ENCODE measurements at places on chromosomes 16 and 17.
A peak's percentile ranks its signal among the peaks of the same experiment; 100 is the strongest.

DNA sequence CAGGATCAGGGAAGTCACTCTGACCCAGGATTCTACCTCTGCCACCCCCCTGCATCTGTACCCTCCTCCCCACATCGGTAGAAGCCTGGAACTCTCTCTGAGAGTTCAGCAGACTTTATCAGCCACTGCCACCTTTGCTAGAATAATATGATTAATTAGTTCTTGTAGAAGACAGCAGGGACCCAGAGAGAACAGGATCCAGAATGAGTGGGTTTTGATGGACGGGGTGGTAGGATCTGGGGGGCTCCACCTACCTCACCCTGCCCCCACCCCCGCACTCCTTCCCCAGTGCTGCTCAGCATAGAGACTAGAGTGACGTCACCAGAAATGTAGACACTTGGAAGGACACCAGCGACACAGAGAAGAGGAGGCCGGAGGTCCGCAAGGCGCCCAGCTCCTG is 33.5 kb downstream of the ABCC6 start:
- H3K4me3 ChIP-seq: no peak overlapping the region
- no peak for ATAC-seq
- H3K27me3 ChIP-seq: no peaks in the 10 kb centered on the region
- no peak overlapping the region for H3K27ac ChIP-seq

GRCh38 chr17:77353684-77354419 is 213.1 kb downstream of the SEC14L1 start:
- H3K27ac ChIP-seq: peak overlapping the region; percentile 64
- H3K4me1 ChIP-seq: no peaks in the 10 kb centered on the region
- no peaks in the 10 kb centered on the region for H3K36me3 ChIP-seq
- H3K4me3 ChIP-seq: no peak overlapping the region
- H3K27me3 ChIP-seq: no peaks in the 10 kb centered on the region

DNA sequence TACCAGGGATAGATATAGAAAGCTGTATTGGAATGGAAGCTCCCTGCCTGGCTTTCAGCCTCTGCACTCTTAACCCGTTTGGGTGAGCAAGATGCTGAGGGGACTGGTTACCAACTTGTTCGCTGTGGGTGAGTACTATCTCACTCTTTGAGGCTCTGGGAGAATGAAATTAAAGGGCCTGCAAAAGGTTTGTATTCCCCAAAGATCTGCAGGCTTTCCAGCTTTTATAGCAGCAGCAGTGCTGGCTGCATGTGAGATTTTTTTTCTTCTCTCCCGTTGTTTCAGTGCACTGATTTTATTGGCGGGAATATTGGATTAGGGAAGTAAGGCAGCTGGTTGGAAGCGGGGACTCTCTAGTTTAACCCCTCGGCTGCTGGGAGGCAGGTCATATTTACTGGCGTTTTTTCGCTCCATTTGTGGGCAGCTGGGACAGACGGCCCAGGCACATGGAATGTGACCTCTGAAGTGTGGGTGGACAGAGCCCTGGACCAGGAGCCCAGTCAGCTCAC is 30.9 kb downstream of the C17orf75 start:
- no peak for ATAC-seq
- H3K4me3 ChIP-seq: peak overlapping the region; percentile 23
- H3K27ac ChIP-seq: no peak overlapping the region

DNA sequence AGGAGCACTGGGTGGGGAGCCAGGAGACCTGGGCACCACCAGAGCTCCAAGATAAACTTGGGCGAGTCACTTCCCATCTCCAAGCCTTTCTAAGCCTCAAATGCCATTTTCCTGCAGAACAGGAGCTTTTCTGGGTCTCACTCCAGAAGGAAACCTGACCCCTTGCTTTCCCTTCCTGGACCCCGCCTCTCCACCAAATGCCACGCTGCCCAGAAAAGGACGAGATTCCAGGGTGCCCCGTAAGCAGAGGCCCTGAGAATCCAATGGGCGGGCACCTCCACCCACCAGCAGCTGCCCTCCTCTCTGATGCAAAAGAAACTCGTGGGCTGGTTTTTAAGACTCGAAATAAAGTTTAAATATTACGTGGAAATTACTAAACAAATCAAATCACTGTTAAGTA is 31.3 kb downstream of the ZNF423 start:
- H3K4me3 ChIP-seq: no peak overlapping the region
- no peaks in the 10 kb centered on the region for H3K27me3 ChIP-seq
- no peak for ATAC-seq
- H3K27ac ChIP-seq: peak overlapping the region; percentile 49
- peaks cover 68% of the 10 kb centered on the region for H3K4me1 ChIP-seq

- ATAC-seq: no peak
- H3K27me3 ChIP-seq: peaks cover 15% of the 10 kb centered on the region
- H3K4me3 ChIP-seq: no peak overlapping the region
- H3K27ac ChIP-seq: no peak overlapping the region
These were observed 13.3 kb downstream of the GRB7 start for GRCh38 chr17:39751016-39751543.

DNA sequence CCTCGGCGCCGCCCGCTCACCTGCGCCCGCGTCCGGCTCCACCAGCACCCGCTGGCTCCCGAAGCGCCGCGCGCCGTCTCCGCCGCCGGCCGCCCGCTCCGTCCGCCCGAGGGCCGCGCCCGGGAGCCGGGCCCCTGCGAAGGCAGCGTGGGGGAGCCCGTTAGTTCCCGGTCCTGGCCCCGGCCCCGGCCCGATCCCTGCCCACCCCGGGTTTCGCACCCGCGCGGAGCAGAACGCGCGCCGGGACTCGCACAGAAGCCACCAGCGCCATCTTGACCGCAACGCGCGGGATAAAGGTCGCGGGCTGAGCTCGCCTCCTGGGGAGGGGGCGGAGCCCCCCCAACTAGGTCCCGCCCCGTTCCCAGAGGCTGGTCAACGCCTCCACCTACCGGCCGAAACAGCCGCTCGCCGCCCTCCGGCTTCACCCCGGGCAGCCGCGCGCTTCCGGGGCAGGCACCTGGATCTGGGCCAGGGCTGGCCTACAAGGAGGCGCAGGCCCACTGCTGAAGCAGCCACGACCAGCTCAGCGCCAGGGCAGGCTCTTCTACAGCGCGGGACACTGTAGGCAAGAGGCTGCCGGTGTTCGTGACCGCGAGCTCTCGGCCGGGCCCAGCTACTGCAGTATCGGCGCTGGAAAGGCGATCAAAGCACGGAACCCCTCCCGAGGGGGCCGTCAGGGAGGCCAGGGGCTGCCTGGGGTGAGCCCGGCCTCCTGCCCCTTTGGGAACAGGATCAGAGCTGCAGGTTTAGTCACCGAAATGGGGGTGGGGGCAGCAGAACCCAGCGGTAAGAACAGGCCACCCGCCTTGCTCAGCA is at the start of gene ECI1:
TSS of gene ECI1 (minus strand) at position 292 of the 816 bp plus-strand sequence. CDS start at position 271, 21 bp downstream.
- H3K27me3 ChIP-seq: no peaks in the 10 kb centered on the region
- peak within 1 kb of the TSS; percentile 66 for H3K4me3 ChIP-seq
- peaks cover 37% of the 10 kb centered on the region for H3K4me1 ChIP-seq
- H3K36me3 ChIP-seq: peaks cover 51% of the 10 kb centered on the region
- ATAC-seq: peak; percentile 98

DNA sequence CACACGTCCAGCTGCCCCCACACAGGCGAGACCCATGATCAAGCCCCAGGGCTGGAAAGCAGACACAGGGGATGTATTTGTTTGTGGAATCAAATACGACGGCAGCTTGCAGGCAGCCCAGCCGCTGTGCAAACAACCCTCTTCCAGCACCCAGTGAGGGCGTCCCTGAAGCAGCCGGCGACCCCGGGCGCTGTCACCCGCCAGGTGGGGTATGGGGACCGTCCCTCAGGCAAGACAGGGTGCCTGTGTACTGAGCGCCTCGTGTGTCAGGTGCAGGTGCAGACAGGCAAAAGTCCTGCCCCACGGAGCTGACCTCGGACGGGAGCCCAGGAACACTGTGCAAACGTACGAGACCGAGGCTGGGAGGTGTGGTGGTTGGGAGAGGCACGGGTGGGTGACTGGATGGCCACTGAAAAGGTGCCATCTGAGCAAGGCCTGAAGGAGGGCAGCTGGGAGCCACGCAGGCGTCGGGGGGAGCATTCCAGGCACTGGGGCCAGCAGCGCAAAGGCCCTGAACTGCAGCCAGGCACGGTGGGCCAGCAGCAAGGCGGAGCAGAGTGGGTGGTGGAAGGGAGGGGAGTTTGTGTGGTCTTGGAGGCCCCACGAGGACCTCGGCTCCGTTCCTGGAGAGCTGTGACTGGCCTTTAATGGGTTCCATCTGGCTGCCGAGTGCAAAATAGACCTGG is 48.5 kb downstream of the CBFA2T3 start:
- H3K27me3 ChIP-seq: peaks cover 76% of the 10 kb centered on the region
- no peaks in the 10 kb centered on the region for H3K4me1 ChIP-seq
- ATAC-seq: no peak
- H3K4me3 ChIP-seq: no peak overlapping the region
- H3K27ac ChIP-seq: no peak overlapping the region
- no peaks in the 10 kb centered on the region for H3K36me3 ChIP-seq

GRCh38 chr17:78048346-78049292 is 79.9 kb downstream of the TMC6 start:
- H3K27me3 ChIP-seq: no peaks in the 10 kb centered on the region
- H3K36me3 ChIP-seq: no peaks in the 10 kb centered on the region
- no peak overlapping the region for H3K27ac ChIP-seq
- no peak for ATAC-seq
- H3K4me1 ChIP-seq: no peaks in the 10 kb centered on the region
- H3K4me3 ChIP-seq: no peak overlapping the region

GRCh38 chr17:32111141-32111771 is 31.0 kb upstream of the RHOT1 start:
- H3K36me3 ChIP-seq: no peaks in the 10 kb centered on the region
- no peak overlapping the region for H3K27ac ChIP-seq
- peaks cover 17% of the 10 kb centered on the region for H3K4me1 ChIP-seq

DNA sequence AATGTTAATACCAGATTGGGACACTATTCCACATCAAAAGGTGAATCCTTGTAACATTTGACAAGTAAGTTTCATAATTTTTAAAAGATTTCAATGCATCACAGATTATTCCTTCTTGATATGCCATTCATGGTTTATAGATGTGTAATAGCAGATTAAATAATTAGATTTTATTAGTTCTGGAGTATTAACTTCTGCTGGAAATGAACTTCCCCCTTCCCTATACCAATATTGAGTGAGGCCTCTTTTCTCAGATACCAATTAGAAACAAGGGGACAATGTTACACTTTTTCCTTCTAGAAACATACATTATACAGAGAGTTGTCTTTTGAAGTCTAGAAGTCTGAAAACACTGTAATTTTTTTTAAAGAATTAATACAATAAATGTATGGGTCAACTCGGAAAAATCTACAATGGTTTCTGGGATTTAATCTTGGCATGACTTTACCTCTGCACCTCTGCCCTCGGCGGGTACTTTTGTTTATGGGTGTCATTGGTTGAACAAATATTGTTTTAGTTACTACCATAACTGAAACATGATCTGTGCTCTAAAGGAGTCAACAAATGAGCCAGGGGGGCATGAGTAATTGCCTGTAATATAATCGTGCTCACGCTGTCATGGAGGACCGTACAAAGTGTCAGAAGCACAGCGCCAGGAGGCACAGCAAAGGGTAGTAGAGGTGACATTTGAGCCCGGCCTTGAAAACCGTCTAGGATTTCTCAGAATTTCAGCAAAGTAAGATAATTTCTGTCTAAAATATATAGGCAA is 8.2 kb downstream of the LRRC37B start:
- no peaks in the 10 kb centered on the region for H3K27me3 ChIP-seq
- no peak overlapping the region for H3K4me3 ChIP-seq
- H3K27ac ChIP-seq: no peak overlapping the region
- peaks cover 29% of the 10 kb centered on the region for H3K36me3 ChIP-seq
- no peaks in the 10 kb centered on the region for H3K4me1 ChIP-seq

- no peak overlapping the region for H3K4me3 ChIP-seq
- ATAC-seq: peak; percentile 77
- H3K27ac ChIP-seq: peak overlapping the region; percentile 78
- H3K36me3 ChIP-seq: peaks cover 76% of the 10 kb centered on the region
- no peaks in the 10 kb centered on the region for H3K27me3 ChIP-seq
These were observed 30.0 kb downstream of the AXIN2 start for GRCh38 chr17:65531256-65532100.

All from gastroesophageal sphincter (tissue), 4 donors.